ENCODE measurements at places on chromosomes 4 and X.

GRCh38 chr4:70676554-70677090, 10.3 kb upstream of the JCHAIN start:
- no peak for DNase-seq

DNA sequence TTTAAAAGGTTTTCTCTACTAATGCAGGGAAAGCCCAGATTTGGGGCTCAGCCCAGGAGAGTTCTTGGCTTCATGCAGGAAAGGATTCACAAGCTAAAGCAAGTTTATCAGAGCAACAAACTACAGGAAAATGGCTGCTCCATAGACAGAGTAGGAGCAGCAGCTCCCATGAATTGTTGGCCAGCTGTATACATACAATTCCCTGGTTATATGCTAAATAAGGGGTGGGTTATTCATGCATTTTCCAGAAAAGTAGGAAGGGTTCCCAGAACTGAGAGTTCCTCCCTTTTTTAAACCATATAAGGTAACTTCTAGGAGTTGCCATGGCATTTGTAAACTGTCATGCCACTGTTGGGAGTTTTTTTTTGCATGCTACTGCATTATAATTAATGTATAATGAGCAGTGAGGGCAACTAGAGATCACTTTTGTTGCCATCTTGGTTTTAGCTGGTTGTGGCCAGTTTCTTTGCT, 2.6 kb downstream of the C4orf33 start:
- no peak for DNase-seq

GRCh38 chr4:166091912-166092510, 219.0 kb downstream of the TLL1 start:
- DNase-seq, result no peak

DNA sequence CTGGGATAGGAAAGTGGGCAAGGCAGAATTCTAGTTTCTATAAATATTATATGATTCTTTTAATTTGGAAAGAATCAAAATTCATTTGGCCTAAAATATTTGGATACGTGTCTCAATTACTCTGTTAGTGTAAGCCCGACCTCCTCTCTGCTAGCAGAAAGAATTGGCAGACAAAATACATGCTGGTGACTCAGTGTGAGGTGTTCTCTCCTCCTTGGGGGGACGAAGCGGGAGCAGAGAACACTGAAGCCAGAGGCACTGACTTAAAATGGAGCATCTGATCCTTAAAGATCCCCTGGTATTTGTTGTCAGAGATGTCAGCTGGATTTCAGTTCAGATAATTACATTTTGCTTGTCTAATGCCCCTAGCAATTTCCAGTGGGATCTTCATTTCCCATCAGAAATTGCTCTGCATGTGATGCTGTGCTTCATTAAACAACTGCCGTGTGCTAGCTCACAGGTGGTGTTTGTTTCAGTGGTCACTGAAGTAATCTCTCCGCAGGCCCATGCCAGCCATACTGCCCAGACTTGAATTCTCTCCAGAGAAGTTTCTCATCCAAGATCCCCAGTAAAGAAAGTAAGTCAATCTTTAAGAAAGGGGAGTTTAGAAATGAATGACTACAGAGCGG, 188.7 kb upstream of the TLL1 start:
- no peak for DNase-seq

- no peak for DNase-seq
These were observed 384.5 kb downstream of the RPA4 start for GRCh38 chrX:97268182-97268680.

- DNase-seq, result no peak
These were observed 571.9 kb downstream of the SPOCK3 start for GRCh38 chr4:166662266-166662843.

DNA sequence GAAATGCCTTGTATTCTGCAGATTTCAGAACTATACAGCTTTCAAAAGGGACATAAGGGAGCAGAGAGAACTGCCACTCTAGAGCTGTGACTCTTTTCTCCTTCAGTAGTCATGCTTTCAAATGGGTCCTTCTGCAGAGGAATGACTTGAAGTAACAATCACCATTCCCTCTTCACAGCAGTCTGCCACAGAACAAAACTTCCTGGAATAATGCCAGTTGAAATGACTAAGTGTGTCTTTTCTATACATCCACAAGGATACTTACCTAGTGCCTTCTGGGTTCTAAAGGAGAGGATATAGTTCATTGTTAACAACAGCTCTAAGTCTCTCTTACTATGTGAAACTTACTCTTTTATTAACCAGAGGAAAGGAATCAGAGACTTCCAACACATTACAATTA, 515.4 kb upstream of the ATOH1 start:
- DNase-seq, result no peak

GRCh38 chr4:108746511-108746910, 16.3 kb downstream of the ETNPPL start:
- DNase-seq, result no peak

GRCh38 chrX:19860571-19860970, 26.8 kb downstream of the SH3KBP1 start:
- DNase-seq, result no peak

GRCh38 chr4:47390428-47391125, 72.9 kb downstream of the COMMD8 start:
- no peak for DNase-seq

- DNase-seq, result no peak
These were observed 98.3 kb upstream of the MAML3 start for GRCh38 chr4:140252141-140252741.

GRCh38 chr4:147050356-147050765, 104.7 kb upstream of the TTC29 start:
- no peak for DNase-seq

DNA sequence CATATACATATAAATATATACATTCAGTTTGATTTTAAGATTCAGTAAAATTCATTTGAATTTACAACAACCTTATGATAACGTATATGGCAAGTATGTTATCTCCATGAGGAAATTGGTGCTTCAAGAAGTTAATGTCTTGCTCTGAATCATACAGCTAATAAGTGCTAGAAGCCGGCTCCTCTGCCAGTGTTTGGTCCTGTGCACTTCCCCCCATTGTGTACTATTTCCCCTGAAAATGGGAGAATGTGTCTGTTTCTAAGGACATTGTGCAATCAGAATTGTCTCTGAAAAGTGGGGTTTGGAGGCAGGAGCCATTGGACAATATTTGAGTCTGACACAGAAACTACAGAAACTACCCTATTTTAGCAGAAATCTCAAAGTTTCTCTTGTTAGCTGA, 135.9 kb downstream of the CPE start:
- DNase-seq, result no peak

- DNase-seq, result peak; percentile 27
These were observed 14.0 kb upstream of the ZCCHC18 start for GRCh38 chrX:104098151-104098808.

GRCh38 chr4:140309124-140309870, 64.1 kb upstream of the SCOC start:
- DNase-seq, result no peak

- no peak for DNase-seq
These were observed 40.2 kb upstream of the ZNF81 start for GRCh38 chrX:47796433-47796906.

- DNase-seq, result no peak
These were observed 341.0 kb downstream of the ARHGAP24 start for GRCh38 chr4:85815796-85816459.

- DNase-seq, result no peak
These were observed 207.8 kb upstream of the DCAF8L1 start for GRCh38 chrX:28189011-28189410.

All from stimulated activated CD8-positive, alpha-beta memory T cell treated with anti-CD3 and anti-CD28 coated beads, Interleukin-7, amount 100 ng/mL, for 4 hours (primary cell).